ENCODE measurements at places on chromosomes 11 and 22. TPM values are rescaled to one million over a fixed set of nuclear protein-coding genes. Genes with fewer than 3 reads are reported as not detected.

DLAT gene
- 77.7 TPM for total RNA-seq

CNTN5 gene
- not detected for total RNA-seq

FGF19 gene
- total RNA-seq, result not detected

ADM2 gene
- 0.42 TPM for total RNA-seq

TMEM132A gene
- 6.7 TPM for total RNA-seq

RTN4RL2 gene
- total RNA-seq, result 2.8 TPM

SYT9 gene
- total RNA-seq, result not detected

C11orf21 gene
- total RNA-seq, result 1.0 TPM

PKDREJ gene
- total RNA-seq, result not detected

TPBGL gene
- 1.6 TPM for total RNA-seq

MUC5AC gene
- total RNA-seq, result not detected

MEI1 gene
- 2.2 TPM for total RNA-seq

C1QTNF6 gene
- 1.3 TPM for total RNA-seq

NF2 gene
- total RNA-seq, result 34.1 TPM

NRXN2 gene
- 8.8 TPM for total RNA-seq

TRIM6 gene
- total RNA-seq, result 1.4 TPM

C11orf87 gene
- total RNA-seq, result not detected

TIGD3 gene
- not detected for total RNA-seq

OR52A1 gene
- total RNA-seq, result not detected

MOGAT2 gene
- total RNA-seq, result 0.32 TPM

RAB3IL1 gene
- 36.5 TPM for total RNA-seq

NCAPD3 gene
- 15.8 TPM for total RNA-seq

LRRC74B gene
- not detected for total RNA-seq

GSTT2B gene
- 3.8 TPM for total RNA-seq

C22orf31 gene
- not detected for total RNA-seq

SCO2 gene
- total RNA-seq, result 9.6 TPM

MAPK11 gene
- total RNA-seq, result 24.2 TPM

ESAM gene
- total RNA-seq, result 84.0 TPM
